ENCODE measurements at places on chromosomes 16 and 17. TPM values are rescaled to one million over a fixed set of nuclear protein-coding genes. Genes with fewer than 3 reads are reported as not detected.

GRCh38 chr16:15593235-15593634, 49.7 kb downstream of the MARF1 start:
- peaks cover 65% of the 10 kb centered on the region for H3K4me1 ChIP-seq
- H3K27ac ChIP-seq: peak overlapping the region; percentile 96
- no peaks in the 10 kb centered on the region for H3K27me3 ChIP-seq
- H3K36me3 ChIP-seq: peaks cover 55% of the 10 kb centered on the region
- H3K4me3 ChIP-seq: no peak overlapping the region

GRCh38 chr17:35998756-35999155, 2.6 kb downstream of the CCL15 start:
- no peak overlapping the region for H3K4me3 ChIP-seq
- no peak for DNase-seq
- no peaks in the 10 kb centered on the region for H3K36me3 ChIP-seq
- no peak overlapping the region for H3K27ac ChIP-seq
- no peaks in the 10 kb centered on the region for H3K4me1 ChIP-seq

GRCh38 chr17:13405807-13406206, 195.9 kb downstream of the HS3ST3A1 start:
- H3K36me3 ChIP-seq: no peaks in the 10 kb centered on the region
- H3K27ac ChIP-seq: no peak overlapping the region
- no peak for DNase-seq
- no peaks in the 10 kb centered on the region for H3K4me1 ChIP-seq
- H3K27me3 ChIP-seq: peaks cover 1% of the 10 kb centered on the region
- H3K4me3 ChIP-seq: no peak overlapping the region

- no peak for DNase-seq
- no peak overlapping the region for H3K4me3 ChIP-seq
- no peak overlapping the region for H3K27ac ChIP-seq
- H3K36me3 ChIP-seq: no peaks in the 10 kb centered on the region
- H3K27me3 ChIP-seq: no peaks in the 10 kb centered on the region
Measured at GRCh38 chr16:81647527-81647926, 131.6 kb upstream of the PLCG2 start.

DNA sequence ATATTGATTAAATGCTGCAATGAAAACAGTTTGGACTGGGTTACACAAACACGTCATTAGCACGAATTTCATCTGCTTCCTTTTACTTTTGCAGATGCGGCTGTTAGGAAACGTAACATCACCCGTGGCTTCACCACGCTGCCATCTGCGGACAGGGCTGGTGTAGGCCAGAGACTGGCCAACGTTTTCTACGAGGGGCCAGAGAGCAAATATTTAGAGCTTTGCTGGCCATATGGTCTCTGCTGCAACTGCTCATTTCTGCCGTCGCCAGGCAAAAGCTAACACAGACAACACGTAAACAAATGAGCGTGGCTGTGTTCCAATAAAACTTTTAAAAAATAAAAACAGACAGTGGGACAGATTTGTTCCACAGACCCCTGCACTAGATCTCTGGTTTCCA, 96.6 kb downstream of the ENGASE start:
- peaks cover 2% of the 10 kb centered on the region for H3K4me1 ChIP-seq
- no peak for DNase-seq
- no peak overlapping the region for H3K4me3 ChIP-seq
- no peak overlapping the region for H3K27ac ChIP-seq
- no peaks in the 10 kb centered on the region for H3K36me3 ChIP-seq

GRCh38 chr17:17537311-17538099, 41.3 kb upstream of the RASD1 start:
- no peaks in the 10 kb centered on the region for H3K27me3 ChIP-seq
- H3K4me3 ChIP-seq: no peak overlapping the region
- no peaks in the 10 kb centered on the region for H3K36me3 ChIP-seq
- no peak overlapping the region for H3K27ac ChIP-seq
- H3K4me1 ChIP-seq: peaks cover 2% of the 10 kb centered on the region
- DNase-seq: no peak

Gene PDE6G
- 19.6 TPM for polyA plus RNA-seq

Gene HBQ1
- not detected for polyA plus RNA-seq

GRCh38 chr16:67882374-67883145, 2.1 kb upstream of the NRN1L start:
- peaks cover 7% of the 10 kb centered on the region for H3K4me1 ChIP-seq
- H3K27me3 ChIP-seq: no peaks in the 10 kb centered on the region
- H3K36me3 ChIP-seq: no peaks in the 10 kb centered on the region
- no peak overlapping the region for H3K27ac ChIP-seq

GRCh38 chr16:61814726-61815347, 221.4 kb downstream of the CDH8 start:
- H3K4me3 ChIP-seq: no peak overlapping the region
- H3K27me3 ChIP-seq: no peaks in the 10 kb centered on the region
- no peak for DNase-seq
- no peaks in the 10 kb centered on the region for H3K4me1 ChIP-seq
- no peak overlapping the region for H3K27ac ChIP-seq
